ENCODE measurements at places on chromosomes 12 and 14.

DNA sequence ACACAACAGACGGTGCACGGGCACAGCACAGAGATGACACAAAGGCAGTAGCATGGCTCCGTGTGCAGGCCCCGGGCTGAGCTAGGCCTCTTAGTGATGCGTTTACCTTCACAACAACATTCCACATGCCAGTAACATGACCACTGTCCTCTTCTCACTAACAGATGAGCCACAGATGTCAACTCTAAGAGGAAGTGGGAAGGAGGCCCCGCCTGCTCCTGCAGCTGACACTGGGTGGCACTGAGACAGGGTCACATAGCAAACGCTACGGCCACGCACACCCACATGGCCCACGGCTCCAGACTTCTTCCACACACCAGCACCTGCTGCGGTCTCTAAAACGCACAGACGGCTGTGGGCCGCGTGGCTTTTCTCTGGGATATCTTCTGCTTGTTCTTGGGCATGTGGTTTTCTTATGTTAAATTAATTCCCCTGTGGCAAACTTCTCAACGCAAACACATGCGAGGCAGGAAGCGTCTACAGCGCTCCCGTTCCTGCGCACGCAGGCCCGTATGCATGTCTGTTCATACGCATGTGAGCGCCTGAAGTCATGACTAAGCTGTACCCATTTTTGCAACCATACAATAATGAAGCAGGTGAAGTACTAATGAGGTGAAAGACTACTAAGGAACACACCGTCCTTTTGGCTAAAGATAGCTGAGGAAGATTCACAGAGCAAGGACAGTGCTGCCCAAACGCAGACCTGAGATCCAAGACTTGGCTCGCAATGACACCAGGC lies 26.8 kb downstream of the AMN start:
- no peak for DNase-seq

- DNase-seq: no peak
These were observed 4.6 kb downstream of the MARCHF9 start for GRCh38 chr12:57759360-57759980.

- no peak for DNase-seq
These were observed 7.3 kb upstream of the DUSP6 start for GRCh38 chr12:89359615-89360014.

DNA sequence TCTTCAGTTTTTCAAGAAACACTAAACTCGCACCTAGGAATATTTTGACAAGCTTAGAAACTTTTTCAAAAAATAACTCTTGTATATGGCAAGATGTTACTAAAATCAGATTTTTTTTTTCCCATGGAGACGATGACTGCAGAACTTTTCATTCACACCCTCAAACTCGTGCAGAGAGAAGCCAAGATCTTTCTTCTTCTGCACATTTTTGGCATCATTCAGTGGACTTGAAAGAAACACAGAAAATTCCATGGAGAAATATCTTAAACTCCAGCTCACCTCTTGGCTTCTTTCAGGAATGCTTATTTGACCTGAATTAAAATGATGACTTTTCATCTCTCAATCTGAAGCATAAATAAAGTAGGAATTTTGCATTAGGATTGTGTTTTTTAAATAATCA lies 919.4 kb downstream of the NRXN3 start:
- no peak for DNase-seq

- no peak for DNase-seq
These were observed 84.4 kb downstream of the ARF6 start for GRCh38 chr14:49977126-49977841.

GRCh38 chr14:30332374-30332773 lies 226.6 kb upstream of the G2E3 start:
- no peak for DNase-seq

DNA sequence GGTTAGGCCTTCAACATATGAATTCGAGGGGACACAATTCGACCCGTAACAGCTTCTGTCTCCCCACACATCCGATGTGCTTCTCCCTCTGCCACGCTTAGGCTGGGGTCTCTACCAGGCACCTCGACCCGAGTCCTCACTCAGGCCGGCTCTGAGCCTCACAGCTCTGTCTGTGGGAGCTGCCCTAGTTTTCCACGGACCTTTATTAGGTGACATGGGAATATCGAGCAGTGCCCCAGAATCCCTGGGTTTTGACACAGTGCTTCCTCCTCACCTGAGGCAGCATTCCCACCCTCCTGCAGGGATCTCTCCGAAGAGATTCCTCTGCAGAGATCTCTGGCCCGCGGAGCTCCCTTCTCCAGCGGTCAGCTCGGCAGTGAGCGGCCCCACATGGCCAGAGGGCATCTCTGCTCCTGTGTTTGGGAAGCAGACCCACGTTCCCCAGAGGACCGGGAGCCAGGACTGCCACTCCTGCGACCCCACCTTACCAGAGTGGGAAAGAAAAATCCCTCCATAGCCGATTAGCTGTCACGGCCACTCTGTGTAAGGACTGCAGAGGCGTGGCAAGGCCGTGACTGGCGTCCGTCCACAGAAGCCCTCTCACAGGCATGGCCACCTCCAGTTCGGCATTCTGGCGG lies 21.2 kb downstream of the ZBTB42 start:
- DNase-seq: no peak

DNA sequence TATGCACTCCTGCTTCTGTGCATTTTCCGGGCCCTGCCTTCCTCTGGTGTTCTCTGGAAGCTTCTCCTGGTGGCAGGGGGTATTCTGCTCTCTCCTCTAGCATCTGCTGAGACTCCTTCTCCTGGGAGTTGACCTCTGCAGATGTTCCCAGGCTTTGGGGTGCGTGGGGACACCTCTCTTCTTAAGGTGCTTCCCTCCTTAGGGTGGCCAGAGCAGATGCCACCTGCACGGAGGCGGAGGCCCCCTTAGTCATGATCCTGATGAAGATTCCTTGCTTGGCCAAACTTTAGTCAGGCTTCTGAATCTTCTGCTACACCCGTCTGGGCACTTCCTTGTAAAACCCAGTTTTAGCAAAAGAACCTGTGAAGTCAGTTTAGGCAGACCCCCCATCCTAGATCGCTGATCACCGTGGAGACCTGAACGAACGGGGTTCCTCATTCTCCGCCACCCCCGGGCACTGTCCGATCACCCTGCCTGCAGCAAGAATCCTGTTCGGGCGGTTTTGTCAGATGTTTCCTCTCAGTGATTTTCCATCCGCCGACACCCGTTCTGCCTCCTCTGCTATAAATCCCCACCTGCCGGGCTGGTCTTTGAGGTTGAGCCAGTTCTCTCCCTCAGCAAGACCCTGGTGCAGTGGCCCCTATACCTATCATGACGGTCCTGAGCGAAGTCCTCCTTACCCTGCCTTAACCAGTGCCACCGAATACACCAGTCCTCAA lies 111.9 kb downstream of the CALM1 start:
- DNase-seq: no peak

Measured in HS-27A (cell line).